GM12892 (cell line): ENCODE measurements at places on chromosomes 4 and X.

DNA sequence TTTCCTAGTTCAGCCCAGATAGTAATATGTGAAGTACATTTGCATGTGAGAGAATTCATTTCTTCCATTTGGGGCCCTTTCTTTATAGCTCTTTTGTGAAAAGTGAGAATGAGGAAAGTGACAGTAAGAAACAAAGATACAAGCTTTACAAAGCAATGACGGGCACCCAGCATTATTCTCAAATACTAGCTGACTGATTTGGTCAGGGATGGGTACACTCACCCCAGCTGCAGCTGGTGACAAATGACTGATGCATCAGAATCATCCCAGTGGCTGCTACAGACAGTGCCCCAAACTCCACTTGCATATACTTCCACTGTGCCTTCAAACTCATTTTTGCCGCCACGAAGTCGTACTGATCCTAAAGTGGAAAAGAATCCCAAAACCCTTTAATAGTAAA lies 14.8 kb downstream of the PRSS12 start:
- DNase-seq = no peak

DNA sequence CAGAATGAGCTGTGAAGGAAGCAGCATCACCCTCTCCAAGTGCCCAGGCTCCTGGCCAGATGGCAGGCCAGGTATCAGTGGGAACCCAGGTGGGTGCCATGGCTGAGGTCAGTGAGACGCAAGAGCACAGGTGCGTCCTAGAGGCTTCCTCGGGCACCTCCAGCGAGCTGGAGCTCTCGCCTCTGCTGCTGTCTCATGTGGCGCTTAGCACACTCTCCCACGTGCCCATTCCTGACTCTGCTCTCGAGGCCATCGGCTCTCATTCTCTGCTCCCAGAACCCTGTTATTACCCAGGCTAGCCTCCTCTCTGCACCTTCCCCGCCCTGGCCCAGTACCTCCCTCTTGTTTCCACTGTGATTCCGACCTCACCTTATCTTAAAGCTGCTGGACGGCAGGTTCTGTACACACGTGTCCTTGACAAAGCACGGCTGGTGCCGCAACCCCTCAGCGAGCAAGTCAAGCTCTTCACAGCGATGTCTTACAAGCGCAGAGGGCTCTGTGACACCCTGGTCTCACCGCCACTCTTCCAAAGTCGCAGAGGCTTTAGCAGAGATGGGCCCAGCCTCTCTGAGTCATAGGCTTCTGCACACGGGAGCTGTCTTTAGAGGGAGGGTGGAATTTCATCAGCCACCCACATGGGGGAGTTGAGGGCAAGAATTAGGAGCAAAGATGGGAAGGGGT lies 15.4 kb upstream of the MSANTD1 start:
- DNase-seq = no peak

DNA sequence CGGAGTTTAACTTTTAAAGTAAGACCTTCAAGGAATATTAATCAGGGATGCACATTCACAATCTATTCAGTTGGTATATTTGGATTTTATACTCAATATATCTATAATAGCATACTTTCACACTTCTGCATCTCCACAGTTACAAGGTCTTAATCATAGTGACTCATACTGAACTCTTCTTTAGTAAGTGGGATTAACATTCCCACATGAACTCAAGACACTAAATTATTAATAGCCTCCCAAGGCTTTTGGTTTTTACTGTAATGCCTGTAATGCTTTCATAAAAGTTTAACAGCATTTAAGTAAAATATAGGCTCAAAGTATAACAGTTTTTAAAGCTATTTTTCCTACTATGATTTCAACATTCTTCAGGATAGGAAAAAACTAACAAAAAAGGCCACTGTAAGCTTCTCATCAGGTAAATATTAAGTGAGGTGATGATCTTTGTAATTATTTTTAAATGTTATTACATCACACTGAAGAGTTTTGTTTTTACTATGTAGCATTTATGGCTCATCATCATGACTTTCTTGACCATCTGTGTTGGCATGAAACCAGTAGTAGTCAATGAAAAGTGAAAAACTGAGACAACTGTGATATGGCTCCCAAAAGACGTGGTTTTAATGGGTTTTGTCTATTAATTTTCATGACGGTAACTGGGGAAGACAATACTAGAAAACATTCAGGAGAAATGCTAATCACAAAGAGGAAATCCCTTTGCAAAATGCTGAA lies 91.5 kb upstream of the GALNT7 start:
- no peak for DNase-seq

GRCh38 chr4:156799121-156799589 lies 172.4 kb downstream of the PDGFC start:
- DNase-seq = no peak

DNA sequence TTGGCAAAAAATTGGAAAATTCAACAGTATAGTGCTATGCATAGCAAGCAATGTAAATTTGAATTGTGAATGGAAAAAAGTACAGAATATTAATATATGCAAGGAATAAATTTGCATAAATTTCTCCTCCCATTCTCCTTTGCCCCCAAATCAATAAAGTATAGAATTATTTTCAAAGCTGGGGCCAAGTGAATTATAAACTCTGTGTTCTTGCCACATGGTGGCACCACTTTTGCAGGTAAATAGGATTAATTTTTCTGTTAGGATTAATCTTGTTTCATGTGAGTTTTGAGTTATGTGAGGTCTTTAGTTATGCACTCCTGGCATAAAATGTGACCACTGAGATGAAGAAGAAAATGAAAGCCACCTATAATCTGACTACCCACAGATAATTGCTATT lies 19.9 kb downstream of the COPS4 start:
- DNase-seq = peak; percentile 3

DNA sequence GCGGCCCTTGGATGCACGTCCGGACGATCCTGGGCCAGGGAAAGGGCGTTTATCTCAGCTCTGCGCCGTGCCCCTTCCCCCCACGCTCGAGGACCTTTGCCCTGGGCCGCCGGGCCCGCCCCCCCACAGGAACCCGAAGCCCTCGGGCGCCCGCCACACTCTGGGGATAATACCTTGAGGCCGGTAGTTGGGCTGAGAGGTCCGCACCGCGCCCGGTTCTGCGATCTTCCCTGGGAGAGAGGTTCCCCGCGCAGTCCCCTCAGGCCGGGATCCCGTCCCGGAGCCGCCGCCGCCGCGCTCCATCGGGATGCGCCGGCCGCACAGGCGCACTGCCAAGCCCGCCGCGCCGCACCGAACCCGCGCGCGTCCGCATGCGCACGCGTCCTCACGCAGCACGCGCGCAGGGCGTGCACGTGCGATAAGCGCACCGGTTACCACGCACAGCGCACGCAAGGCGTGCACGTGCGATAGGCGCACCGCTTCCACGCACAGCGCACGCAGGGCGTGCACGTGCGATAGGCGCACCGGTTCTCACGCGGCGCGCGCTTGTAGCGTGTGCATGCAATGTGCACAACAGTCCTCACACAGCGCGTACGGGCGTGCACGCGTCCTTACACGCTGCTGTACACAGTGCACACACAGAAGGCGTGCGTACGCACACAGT lies at the start of gene MAP7D2:
TSS of gene MAP7D2 (minus strand) at position 331 of the 664 bp plus-strand sequence. CDS start at position 303, 28 bp downstream.
- no peak for DNase-seq

GRCh38 chrX:9494771-9495170 lies 29.9 kb downstream of the TBL1X start:
- DNase-seq = no peak

DNA sequence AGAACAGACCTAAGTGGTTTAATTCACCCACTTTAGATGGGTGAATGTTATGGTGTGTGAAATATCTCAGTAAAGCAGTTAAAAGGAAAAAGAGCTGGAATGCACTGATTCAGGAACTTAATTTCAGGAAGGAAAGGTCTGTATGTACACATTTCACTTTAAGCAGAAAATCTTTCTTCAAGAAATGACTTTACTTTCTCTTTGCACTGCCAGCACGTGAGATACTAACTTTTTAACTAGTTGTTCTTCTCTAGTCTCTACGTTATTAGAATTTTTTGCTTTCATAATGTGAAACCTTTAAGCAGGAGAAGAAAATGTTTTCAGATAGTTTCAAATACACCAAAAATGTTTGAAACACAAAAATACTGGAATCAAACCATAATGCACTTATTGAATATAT lies 18.8 kb downstream of the C4orf46 start:
- DNase-seq = no peak

DNA sequence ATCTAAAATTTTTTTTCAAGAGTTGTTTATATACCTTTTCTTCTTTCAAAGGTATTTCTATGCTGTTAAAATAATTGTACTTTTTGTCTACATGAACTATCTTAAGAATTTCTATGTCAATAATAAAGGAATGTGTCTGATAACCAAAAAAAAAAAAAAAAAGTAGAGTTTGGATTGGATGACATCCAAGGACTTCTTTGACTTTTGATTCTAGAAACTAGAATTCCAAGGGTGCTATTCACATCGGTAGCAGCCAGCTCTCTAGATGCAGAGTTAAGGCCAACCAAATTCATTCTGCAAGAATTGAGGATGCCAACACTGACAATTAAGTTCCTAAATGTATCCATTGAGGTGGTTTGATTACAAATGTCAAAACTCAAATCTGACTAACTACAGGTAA lies 42.0 kb upstream of the PRKG2 start:
- DNase-seq = no peak

GRCh38 chrX:108322234-108322633 lies 116.0 kb downstream of the COL4A6 start:
- DNase-seq = no peak

DNA sequence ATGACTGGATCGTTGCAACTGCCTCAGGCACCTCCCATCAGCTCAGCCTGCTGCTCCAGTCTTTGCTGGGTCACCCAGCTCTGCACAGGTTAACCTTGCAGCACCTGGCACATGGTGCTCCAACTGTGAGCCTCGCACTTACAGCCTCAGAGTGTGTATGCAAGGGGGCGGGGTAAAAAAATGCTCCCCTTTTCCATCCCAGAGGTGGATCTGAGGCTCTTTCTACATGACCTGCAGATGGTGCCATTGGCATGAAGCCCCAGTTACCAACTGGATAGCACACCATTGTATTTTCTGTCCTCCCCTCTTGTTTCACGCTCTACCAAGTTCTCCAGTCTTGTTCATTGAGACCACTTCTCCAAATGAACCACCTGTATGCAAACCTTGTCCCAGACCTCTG lies 46.2 kb upstream of the TRPC3 start:
- DNase-seq = no peak

GRCh38 chr4:90198086-90198847 lies 71.1 kb downstream of the CCSER1 start:
- DNase-seq = no peak

- DNase-seq = no peak
Observed at GRCh38 chr4:73682508-73682907, 57.9 kb upstream of the CXCL8 start.

DNA sequence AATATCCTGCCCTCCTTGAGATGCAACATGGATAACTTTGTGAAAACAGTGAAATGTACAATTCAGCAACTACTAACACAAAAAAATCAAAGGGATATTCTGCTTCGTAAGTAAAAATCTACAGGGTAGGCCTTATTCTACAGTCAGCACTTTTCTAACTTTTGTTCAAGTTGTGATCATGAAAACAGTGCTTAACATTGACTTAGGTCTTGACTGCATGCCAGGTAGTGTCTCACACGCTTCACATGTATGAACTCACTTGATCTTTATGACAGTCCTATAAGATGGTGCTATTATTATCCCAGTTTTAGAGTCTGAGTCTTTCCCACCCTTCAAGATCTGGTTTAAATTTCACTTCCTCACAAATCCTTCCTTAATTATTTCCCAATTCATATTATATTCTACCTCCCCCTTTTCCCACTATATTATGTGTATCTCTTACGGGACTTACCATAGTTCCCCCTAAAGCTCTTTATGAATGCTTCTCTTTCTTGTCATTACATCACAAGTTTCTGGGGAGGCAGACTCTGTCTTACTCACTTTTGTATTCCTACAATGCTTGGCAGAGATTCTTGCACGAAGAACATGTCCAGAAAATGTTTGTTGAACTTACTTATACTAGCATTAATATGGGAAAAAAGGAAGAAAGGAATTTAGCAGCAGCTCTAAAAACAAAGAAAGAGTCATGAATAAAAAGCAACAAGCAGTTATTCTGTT lies 179.8 kb downstream of the SCFD2 start:
- DNase-seq = no peak

DNA sequence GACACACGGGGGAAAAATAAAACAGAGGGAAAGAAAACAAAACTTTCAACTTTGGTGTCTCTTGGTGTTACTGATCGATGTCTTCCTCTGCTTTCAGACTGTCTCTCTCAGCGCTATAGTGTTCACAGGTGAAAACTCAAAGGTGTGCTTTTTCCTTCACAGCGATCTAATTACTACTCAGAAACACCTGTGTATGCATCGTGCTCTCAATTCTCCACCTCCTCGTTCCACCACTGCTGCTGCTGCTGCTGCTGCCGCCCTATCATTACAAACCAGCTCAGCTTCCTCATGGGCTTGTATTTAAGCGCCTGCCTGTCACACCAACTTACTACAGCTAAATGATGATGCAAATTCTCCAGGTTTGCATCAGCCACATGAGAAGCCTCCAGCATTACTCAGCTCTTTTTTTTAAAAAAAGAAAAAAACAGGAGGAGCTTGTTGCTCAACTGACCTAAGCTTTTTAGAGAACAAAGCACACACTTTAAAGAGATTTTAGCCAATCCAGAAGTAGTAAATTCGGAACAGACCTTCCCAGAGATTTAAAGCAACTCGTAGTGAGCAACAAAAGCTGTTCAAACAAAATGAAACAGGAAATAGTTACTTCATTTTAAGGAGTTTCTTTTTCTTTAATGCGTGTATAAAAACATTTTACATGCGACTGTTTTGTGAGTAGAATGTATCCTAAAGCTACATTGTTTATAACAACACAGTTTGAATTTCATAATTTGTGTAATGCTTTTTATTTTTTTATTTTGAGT lies at the start of gene SLC7A11:
TSS of gene SLC7A11 (minus strand) at position 274 of the 758 bp plus-strand sequence. CDS start 280 bp downstream, outside the sequence.
- peak; percentile 12 for DNase-seq

GRCh38 chr4:95422436-95422835 lies 126.3 kb downstream of the UNC5C start:
- DNase-seq = no peak

- DNase-seq = no peak
Observed at GRCh38 chr4:23212558-23212957, 519.8 kb downstream of the GBA3 start.

GRCh38 chr4:35358001-35358584 lies 886.2 kb downstream of the ARAP2 start:
- no peak for DNase-seq

GRCh38 chr4:168811207-168811606 lies 198.8 kb downstream of the CBR4 start:
- DNase-seq = no peak

DNA sequence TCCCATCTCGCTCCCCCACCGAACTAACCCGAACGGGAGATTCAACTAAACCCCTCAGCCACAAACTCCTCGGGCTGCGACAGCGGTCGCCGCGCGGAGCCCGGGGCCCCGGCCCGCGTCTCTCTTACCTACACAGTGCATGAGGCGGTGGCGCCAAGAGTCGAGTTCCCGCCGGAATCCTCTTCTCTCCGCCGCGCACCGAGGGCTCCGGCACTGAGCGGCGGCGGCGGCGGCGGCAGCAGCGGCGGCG lies 160 bp downstream of the LCORL start:
- no peak for DNase-seq

- DNase-seq = peak; percentile 32
Observed at GRCh38 chr4:185127021-185127925, 15.8 kb upstream of the SLC25A4 start.

GRCh38 chr4:148964456-148964855 lies 522.2 kb upstream of the NR3C2 start:
- DNase-seq = no peak

- no peak for DNase-seq
Observed at GRCh38 chr4:75723163-75724065, 963 bp upstream of the USO1 start.

GRCh38 chrX:71945237-71945805 lies 34.7 kb downstream of the NHSL2 start:
- no peak for DNase-seq

- no peak for DNase-seq
Observed at GRCh38 chrX:148928811-148929210, 428.4 kb downstream of the AFF2 start.
